Dermis blood vessel endothelial cell (primary cell): ENCODE measurements at places on chromosomes 5 and 9. TPM values are rescaled to one million over a fixed set of nuclear protein-coding genes. Genes with fewer than 3 reads are reported as not detected.

- DNase-seq: no peak
These were observed 139.9 kb upstream of the ACOT12 start for GRCh38 chr5:81533629-81534405.

- no peak for DNase-seq
These were observed 610.6 kb downstream of the CDH12 start for GRCh38 chr5:22242532-22242931.

- no peak for DNase-seq
These were observed 90.6 kb upstream of the OSMR start for GRCh38 chr5:38755181-38755580.

GRCh38 chr9:92962846-92963245 is 15.5 kb downstream of the FGD3 start:
- no peak for DNase-seq

DNA sequence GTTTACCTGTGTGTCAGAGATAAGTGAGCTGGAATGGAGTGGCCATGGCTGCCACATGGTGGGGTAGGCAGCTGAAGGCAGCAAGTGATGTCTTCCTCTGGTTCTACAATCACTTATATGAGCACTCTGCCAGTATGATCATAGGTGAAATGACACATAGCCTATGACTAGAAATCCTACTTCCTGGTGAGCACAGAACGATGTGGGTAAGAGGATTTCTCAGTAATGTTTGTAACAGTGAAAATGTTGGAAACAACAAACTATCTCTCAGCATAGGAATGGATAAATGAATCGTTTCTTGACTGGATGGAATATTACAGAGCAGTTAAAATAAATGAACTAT is 187.0 kb upstream of the S1PR3 start:
- peak; percentile 62 for DNase-seq

MRRF gene
- 45.1 and 65.3 TPM in 2 replicates for total RNA-seq

GRCh38 chr9:126448865-126449577 is 122.4 kb downstream of the MVB12B start:
- no peak for DNase-seq

- DNase-seq: no peak
These were observed 2.0 kb upstream of the CAVIN4 start for GRCh38 chr9:100575765-100576386.

GRCh38 chr5:89728750-89729149 is 680.8 kb downstream of the CETN3 start:
- no peak for DNase-seq

ANKRD34B gene
- total RNA-seq: not detected in 2 replicates

GRCh38 chr9:121836366-121836885 is 185.0 kb downstream of the DAB2IP start:
- no peak for DNase-seq

PTGDS gene
- total RNA-seq: 0.17 and 0.60 TPM in 2 replicates

- no peak for DNase-seq
These were observed 347.0 kb upstream of the SLC30A5 start for GRCh38 chr5:68746643-68747420.

GRCh38 chr5:69525490-69525889 is 32.9 kb downstream of the OCLN start:
- DNase-seq: no peak
